ENCODE measurements at places on chromosomes 11 and 22.
A peak's percentile ranks its signal among the peaks of the same experiment; 100 is the strongest.

- DNase-seq = no peak
Measured at GRCh38 chr11:18697576-18697975, 1.0 kb upstream of the TMEM86A start.

DNA sequence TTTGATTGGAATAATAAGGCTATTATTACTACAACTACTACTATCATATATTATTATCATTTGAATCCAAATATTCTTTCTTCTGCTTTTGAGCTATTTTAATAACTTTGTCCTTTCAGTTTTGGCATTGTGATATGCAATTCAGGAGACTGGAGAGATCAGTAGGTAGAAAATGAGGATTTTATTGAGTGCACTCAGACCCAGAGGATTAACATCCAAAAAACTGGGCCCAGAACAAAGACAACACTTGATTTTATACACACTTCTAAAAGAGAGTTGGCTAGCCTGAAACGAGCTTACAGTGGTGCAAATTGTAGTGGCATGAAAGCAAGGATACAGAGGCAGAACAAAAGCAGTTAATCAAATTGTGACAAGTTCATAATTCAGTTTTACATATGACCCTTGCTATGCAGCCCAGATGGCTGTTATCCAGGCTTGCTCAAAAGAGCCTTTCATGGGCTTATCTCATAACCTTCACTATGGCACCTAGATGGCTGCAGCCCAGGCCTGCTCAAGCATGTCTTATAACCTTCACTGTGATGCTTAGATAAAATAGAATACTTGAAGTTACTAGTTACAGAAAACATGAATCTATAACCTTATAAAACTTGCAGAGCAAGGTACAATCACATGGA is 796.3 kb upstream of the RAG2 start:
- DNase-seq = no peak

DNA sequence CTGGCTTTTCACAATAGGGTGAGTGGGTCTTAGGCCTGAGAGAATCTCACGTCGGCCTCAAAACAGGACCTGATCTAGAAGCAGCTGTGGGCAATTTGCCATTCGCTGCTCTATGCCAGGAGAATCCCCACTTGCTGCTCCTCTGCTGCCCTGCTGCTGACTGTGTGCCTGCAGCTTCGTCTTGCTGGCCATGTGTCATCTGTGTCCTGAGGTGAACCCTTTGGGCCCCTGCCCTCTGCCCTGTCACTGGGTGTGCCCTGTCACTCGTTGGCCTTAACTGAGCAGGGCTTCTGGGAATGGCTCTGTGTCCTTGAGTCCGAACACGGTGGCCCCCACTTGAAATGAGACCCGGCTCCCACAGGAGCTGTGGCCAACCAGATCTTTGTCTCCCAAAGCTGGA is 6.2 kb downstream of the NAA40 start:
- no peak for DNase-seq

GRCh38 chr22:47837703-47838102 is 1075.3 kb downstream of the TBC1D22A start:
- no peak for DNase-seq

GRCh38 chr11:94550513-94550912 is 6.8 kb downstream of the FUT4 start:
- no peak for DNase-seq

- DNase-seq = no peak
Measured at GRCh38 chr11:116085031-116085635, 580.9 kb upstream of the CADM1 start.

GRCh38 chr11:79159657-79160450 is 281.0 kb downstream of the TENM4 start:
- DNase-seq = no peak

GRCh38 chr22:49129736-49130135 is 697.9 kb downstream of the BRD1 start:
- DNase-seq = no peak

- no peak for DNase-seq
Measured at GRCh38 chr11:119701591-119702549, 27.1 kb downstream of the NECTIN1 start.

- no peak for DNase-seq
Measured at GRCh38 chr11:64857485-64857884, 13.0 kb upstream of the CDC42BPG start.

DNA sequence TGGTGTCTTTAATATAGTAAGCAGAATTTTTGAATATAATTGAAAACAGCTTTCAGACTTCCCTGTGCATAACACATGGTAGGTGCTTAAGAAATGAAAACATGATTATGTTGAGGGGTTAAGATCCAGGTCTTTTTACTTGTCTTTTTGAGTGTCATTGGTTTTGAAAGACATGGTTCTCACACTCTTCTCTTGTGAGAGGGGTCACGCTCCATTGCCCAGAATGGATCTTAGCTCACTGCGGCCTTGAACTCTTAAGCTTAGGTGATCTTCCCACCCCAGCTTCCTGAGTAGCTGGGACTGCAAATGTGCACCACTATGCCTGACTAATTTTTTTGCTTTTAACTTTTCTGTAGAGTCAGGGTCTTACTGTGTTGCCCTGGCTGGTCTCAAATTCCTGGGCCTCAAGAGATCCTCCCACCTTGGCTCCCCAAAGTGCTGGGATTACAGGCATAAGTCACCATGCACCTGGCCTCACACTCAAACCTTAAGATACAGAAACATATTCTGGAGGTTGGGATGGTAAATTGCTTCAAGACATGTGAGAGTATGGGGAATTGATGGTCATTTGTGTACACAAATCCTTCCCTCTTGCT is 1.4 kb downstream of the SPCS2 start:
- DNase-seq = no peak

DNA sequence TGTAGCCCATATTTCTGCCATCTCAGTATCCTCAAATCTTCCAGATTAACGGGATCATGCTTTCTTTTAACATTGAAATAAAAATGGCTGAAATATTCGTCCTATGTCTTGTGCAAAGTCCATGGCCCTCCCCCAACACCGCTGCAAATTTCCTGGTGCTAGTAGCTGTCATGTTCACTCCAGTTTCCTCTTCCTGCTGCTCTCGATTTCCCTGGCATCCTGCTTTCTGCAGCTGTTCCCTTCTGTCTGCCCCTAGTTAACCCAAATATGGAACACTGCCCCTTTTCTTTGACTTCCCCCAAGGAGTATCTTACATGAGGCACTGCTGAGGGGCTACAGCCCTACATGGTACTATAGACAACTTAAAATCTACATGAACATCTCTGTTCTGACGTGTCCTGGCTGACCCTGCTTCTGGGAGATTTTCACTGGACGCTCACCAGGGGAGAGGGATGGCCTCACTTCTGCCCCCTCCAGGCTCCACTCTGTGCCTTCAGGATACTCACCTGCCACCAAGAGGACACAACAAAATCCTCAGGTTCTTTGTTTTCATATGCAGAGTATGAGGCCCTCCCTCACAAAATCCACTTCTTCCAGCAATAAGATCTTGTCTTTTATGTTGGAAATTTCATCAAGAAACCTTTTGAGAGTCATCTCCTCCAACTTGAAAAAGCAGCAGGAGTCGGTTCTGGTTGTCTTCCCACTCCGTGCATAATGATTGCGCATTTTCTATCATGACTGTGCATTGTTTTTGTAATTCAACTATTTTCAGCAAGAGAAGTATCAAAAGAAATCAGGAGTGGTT is 29.5 kb upstream of the SCUBE2 start:
- DNase-seq = no peak

DNA sequence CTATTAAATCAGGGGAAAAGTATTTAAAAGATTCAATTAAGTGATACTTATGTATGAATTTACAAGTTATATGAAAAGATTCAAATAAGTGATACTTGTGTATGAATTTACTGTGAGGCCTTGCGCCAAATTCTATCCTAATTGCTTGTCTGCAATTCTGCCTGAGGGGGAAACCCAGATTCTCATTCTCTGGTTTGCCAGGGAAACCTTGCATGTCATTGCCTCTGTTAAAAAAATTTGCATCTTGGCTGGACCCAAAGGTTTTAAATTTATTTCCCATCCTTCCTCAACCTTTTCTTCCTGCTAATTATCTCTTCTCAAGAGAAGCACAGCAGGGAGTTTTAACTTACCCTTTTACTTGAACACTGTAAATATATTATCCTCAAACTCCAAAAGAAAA is 13.8 kb downstream of the OLFML1 start:
- no peak for DNase-seq

DNA sequence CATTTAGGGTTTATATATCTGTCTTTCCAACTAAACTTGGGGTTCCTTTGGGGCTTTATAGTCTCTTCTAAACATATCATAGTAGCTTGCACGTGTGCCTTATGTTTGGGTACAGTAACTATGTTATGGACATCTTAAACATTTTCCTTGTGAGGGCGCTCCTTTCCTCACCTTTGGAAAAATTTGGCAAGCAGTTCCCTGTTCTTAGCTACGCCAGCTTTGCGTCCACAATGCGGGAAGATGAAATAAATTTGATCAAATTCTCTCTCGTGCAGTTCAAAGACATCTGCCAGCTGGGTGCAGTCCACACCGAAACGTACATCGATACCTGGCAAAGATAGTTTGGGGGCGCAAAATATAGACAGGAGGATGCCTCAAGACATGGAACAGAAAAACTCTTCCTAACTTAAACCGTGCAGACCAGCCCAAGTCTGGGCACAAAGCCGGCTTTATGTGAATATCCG is 548 bp downstream of the FDXACB1 start:
- DNase-seq = peak; percentile 44

- no peak for DNase-seq
Measured at GRCh38 chr11:128747728-128748148, 53.9 kb downstream of the FLI1 start.

GRCh38 chr11:18727479-18728236 is 1.7 kb upstream of the IGSF22 start:
- DNase-seq = no peak

- no peak for DNase-seq
Measured at GRCh38 chr11:46564459-46564858, 29.4 kb downstream of the AMBRA1 start.

DNA sequence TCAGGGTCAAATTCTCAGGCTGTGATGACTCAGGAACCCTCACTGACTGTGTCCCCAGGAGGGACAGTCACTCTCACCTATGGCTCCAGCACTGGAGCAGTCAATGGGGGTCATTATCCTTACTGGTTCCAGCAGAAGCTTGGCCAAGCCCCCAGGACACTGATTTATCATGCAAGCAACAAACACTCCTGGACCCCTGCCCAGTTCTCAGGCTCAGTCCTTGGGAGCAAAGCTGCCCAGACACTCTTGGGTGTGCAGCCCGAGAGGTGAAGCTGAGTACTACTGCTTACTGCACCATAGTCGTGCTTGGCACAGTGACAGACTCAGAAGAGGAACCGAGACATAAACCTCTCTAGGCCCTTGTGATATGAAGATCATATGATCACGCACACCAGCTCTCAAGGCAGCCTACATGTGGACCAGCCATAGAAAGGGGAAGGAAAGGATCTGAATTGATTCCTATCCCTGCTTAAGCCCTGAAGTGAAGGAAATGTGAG is 58.2 kb downstream of the ZNF280B start:
- DNase-seq = no peak

DNA sequence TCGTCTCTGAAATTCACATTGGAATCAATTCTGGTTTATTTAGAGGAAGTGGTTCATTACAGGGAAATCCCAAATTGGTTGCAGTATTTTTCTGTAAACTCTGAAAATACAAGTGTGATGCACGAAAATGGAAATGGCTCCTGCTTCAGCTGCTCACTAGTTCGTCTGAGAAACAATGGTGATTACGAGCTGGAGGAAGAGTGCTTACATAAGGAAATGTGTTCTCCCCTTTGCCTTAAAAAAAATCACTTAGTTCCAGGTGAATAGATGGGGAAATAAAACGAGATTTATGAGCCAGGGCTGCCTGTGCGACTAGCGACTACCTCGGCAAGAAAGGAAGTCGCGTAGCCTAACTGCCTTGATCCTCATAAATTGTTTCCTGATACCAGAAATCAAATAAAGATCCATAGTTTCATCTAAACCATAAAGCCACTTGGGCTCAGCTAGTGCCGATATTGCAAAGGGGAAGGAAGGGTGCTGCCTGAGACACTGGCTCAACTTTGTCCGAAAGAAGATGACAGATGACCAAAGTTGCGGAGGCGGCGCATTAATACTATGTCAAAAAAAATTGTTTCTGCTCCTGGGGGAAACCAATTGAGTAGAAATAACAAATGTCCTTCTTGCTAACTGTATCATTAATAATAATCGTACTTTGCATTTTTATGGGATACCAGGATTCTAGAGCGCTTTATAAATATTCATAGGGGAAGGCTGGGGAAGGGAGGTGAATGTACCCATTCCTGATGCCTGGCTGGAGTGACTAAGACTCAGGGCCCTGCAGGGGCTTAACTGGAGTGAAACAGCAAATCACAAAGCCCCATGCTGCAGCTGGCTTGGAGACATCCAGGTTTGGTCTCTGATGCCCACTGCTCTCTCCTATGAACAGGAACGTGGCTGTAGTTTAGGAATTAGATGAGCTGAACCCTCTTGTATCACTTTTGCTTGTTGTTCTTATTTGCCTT is 185.7 kb downstream of the BLID start:
- DNase-seq = peak; percentile 16

- DNase-seq = no peak
Measured at GRCh38 chr22:34960005-34960404, 106.0 kb upstream of the ISX start.

- DNase-seq = no peak
Measured at GRCh38 chr11:13373216-13373615, 89.8 kb downstream of the BTBD10 start.

- DNase-seq = no peak
Measured at GRCh38 chr11:129458756-129459535, 83.3 kb downstream of the BARX2 start.

DNA sequence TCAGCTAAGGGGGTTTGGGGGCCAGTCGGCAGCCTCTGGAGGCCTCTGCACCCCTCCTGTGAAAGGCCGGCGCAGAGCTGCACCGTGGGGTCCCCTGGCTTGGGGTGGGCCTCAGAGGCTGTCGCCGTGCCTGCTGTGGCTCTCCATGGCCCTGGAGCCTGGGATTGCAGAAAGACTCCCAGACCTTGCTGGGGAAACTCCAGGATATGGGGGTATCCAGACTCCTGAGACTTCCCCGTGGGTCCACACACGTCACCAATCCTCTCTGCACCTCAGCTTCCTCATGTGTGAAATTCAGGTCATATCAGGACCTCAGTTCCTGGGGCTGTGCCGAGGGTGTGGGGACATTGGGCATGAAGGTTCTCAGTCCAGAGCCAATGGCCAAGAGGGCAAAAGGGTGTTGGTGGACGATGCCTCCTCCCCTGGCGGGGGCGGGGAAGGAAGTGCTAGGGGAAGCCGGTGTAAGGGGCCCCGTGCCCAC is 97.1 kb downstream of the KCNQ1 start:
- DNase-seq = no peak

All from kidney glomerular epithelial cell (primary cell).